Thoracic aorta endothelial cell (primary cell): ENCODE measurements at places on chromosomes 5 and 9. TPM values are rescaled to one million over a fixed set of nuclear protein-coding genes. Genes with fewer than 3 reads are reported as not detected.

Gene OLFM1
- 0.43 TPM in 1 of 2 replicates, not detected in the other for total RNA-seq

Gene COL15A1
- not detected in 2 replicates for total RNA-seq

Gene GNA14
- total RNA-seq: 3.9 and 5.2 TPM in 2 replicates

Gene LVRN
- total RNA-seq: 0.07 and 0.13 TPM in 2 replicates

Gene FCN1
- total RNA-seq: not detected in 2 replicates

Gene POU5F2
- total RNA-seq: 3.2 and 3.9 TPM in 2 replicates

Gene ANKRD55
- 0.57 and 2.9 TPM in 2 replicates for total RNA-seq

Gene ADAMTS2
- total RNA-seq: 0.50 TPM in 1 of 2 replicates, not detected in the other

Gene HAVCR2
- under 0.01 and 0.07 TPM in 2 replicates for total RNA-seq

Gene BARHL1
- not detected in 2 replicates for total RNA-seq

Gene HEMGN
- not detected in 2 replicates for total RNA-seq

Gene GLRA1
- total RNA-seq: not detected in 2 replicates

Gene SLC23A1
- not detected in 2 replicates for total RNA-seq

Gene LCP2
- 1.2 TPM in 1 of 2 replicates, not detected in the other for total RNA-seq

Gene NHP2
- 173 and 250 TPM in 2 replicates for total RNA-seq

Gene HTR4
- total RNA-seq: 0.07 TPM in 1 of 2 replicates, not detected in the other

Gene MEGF10
- 0.14 and 0.93 TPM in 2 replicates for total RNA-seq

Gene ENHO
- total RNA-seq: 0.22 TPM in 1 of 2 replicates, not detected in the other

Gene PCDHB3
- total RNA-seq: 0.14 and 0.27 TPM in 2 replicates

Gene EPB41L4B
- total RNA-seq: 1.2 and 1.7 TPM in 2 replicates

Gene SEC61B
- 106 and 132 TPM in 2 replicates for total RNA-seq

Gene OBP2B
- total RNA-seq: not detected in 2 replicates

Gene EFNA5
- total RNA-seq: 23.8 and 25.8 TPM in 2 replicates

Gene TMEM161B
- 18.5 and 21.0 TPM in 2 replicates for total RNA-seq

Gene OTULINL
- 0.27 and 0.50 TPM in 2 replicates for total RNA-seq
